ENCODE measurements at places on chromosomes 5 and 9. TPM values are rescaled to one million over a fixed set of nuclear protein-coding genes. Genes with fewer than 3 reads are reported as not detected.

LHX3 gene
- total RNA-seq: not detected

RAB3C gene
- 0.84 TPM for total RNA-seq

GRCh38 chr5:32866138-32866537, 155.0 kb downstream of the NPR3 start:
- no peak for DNase-seq

DNA sequence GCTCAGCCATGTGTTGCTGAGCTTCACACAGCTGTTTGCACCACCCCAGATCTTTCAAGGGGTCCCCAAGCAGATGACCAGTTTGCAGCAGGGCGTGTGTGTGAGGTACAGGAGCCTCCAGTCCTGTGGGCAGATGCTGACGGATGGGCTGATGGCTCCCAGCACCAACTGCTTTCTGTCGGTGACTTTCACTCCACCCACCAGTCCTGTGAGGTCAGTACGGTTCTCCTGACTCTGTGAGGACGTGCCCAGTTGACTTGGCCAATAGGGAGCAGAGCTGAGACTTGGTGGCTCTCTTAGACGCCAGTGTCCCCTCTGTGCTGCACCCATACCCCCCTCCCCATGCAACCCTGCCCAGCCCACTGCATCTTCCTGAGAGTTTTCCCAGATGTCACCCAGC, 19.7 kb downstream of the COL5A1 start:
- DNase-seq: peak; percentile 34

ALDH1A1 gene
- total RNA-seq: 23.3 TPM

PPP1R26 gene
- 23.3 TPM for total RNA-seq

PLAC8L1 gene
- 0.45 TPM for total RNA-seq

DNA sequence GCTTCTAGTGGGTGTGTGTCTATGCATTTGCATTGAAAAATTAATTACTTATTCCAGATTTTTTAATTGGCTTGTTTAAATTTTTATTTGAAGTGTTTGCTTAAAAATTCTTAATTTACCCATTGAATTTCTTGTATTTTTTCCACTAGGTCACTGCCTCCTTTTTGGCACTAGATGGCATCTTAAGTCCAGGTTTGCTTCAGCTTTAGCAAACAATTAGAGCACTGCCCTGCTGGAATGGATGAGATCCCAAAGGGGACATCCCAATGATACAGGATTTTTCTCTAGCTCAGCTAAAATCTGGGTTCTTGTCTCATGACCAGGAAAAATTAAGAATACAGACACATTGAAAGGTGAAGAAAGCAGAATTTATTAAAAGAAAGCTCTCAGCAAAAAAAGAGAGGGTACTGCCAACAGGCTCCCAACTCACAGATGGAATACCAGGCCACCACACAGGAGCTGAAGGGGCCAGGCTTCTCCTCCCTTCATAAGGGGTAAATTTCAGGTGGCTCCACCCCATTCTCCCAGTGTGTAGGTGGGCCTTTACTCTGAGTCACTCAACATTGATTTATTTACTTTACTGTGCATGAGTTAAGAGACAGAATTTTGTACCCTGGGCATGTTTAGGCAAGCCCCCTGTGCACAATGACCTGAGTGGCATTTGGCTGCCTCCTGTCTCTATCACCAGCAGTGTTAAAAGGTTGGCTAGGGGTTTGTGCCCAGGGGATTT, 532.4 kb downstream of the ANXA1 start:
- DNase-seq: no peak

- no peak for DNase-seq
Observed at GRCh38 chr9:138096519-138096845, 218.9 kb downstream of the CACNA1B start.

DNA sequence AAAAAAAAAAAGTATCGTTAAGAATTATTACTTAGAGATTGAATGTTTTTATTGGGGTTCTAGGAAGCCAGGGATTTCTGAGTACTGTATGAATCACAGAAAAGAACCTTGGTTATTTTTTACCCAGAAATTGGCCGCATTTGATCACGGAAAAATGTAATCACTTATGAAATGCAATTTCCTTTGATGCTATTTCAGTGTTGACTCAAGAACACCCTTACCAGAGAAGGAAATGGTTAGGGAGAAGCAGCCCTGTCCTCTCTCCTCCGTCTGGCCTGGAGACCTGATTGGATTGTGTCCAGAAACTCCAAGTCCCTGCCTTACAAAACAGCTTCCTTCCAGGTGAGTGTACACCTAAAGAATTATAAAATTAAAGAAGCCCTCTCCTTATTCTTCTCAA, 116.7 kb downstream of the MED10 start:
- DNase-seq: no peak

GRCh38 chr5:159242656-159243055, 20.4 kb upstream of the UBLCP1 start:
- no peak for DNase-seq

DNA sequence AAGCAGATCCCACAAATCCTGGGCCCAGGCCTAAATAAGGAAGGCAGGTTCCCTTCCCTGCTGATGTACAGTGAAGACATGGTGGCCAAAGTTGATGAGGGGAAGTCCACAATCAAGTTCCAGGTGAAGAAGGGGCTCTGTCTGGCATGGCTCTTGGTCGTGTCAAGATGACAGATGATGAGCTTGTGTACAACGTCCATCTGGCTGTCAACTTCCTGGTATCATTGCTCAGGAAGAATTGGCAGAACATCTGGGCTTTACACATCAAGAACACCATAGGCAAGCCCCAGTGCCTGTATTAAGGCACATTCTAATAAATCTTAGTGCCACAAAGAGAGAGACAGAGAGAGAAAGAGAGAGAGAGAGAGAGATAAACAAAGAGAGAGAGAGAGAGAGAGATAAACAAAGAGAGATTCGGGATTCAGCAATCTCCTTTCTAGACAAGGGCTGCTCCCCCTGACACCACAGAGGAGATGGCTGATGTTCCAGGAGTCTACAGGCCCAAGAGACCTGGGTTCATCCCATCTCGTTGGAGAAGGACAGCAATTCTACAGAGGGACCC, 45.5 kb upstream of the HSPA9 start:
- DNase-seq: no peak
